ENCODE measurements at places on chromosomes 11 and 22.
A peak's percentile ranks its signal among the peaks of the same experiment; 100 is the strongest.

- DNase-seq, result no peak
Observed at GRCh38 chr22:44336962-44337677, 24.4 kb upstream of the SHISAL1 start.

GRCh38 chr11:61826930-61827570, 1.1 kb upstream of the FADS2 start:
- DNase-seq, result peak; percentile 88

GRCh38 chr22:20834206-20834605, 24.4 kb downstream of the PI4KA start:
- no peak for DNase-seq

GRCh38 chr11:36718451-36718850, 120.4 kb upstream of the RAG2 start:
- DNase-seq, result no peak

- no peak for DNase-seq
Observed at GRCh38 chr11:30666817-30667216, 80.7 kb upstream of the MPPED2 start.

GRCh38 chr22:42632096-42632495, 8.3 kb downstream of the ATP5MGL start:
- no peak for DNase-seq

GRCh38 chr11:23897453-23898286, 599.2 kb upstream of the LUZP2 start:
- no peak for DNase-seq

GRCh38 chr11:19380375-19380774, 139.6 kb upstream of the E2F8 start:
- DNase-seq, result peak; percentile 46

GRCh38 chr11:17026487-17027082, 12.4 kb upstream of the PLEKHA7 start:
- DNase-seq, result no peak

GRCh38 chr11:123559523-123559955, 94.9 kb downstream of the SCN3B start:
- DNase-seq, result no peak

GRCh38 chr22:30056015-30056414, 24.2 kb upstream of the HORMAD2 start:
- DNase-seq, result no peak

- no peak for DNase-seq
Observed at GRCh38 chr11:17012712-17013547, 1.3 kb downstream of the PLEKHA7 start.

GRCh38 chr11:68313574-68314202, 1.3 kb downstream of the LRP5 start:
- peak; percentile 74 for DNase-seq

DNA sequence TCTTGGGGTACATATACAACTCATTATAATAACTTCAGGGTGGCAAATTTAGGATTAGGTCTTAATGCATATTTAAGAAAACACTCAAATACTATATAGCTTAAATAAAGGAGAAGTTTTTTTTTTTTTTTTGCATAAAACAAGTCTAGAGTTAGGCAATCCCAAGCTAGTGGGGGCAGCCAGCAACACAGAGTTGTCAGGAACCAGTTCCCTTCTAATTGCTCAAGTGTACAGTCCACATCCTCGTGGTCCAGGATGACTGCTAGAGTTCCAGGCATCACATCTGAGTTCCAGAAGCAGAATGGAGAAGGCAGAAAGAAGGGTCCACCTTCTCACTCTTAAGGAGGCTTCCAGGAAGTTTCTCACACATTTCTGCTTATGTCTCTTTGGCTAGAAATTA, 261.9 kb upstream of the PLET1 start:
- no peak for DNase-seq

DNA sequence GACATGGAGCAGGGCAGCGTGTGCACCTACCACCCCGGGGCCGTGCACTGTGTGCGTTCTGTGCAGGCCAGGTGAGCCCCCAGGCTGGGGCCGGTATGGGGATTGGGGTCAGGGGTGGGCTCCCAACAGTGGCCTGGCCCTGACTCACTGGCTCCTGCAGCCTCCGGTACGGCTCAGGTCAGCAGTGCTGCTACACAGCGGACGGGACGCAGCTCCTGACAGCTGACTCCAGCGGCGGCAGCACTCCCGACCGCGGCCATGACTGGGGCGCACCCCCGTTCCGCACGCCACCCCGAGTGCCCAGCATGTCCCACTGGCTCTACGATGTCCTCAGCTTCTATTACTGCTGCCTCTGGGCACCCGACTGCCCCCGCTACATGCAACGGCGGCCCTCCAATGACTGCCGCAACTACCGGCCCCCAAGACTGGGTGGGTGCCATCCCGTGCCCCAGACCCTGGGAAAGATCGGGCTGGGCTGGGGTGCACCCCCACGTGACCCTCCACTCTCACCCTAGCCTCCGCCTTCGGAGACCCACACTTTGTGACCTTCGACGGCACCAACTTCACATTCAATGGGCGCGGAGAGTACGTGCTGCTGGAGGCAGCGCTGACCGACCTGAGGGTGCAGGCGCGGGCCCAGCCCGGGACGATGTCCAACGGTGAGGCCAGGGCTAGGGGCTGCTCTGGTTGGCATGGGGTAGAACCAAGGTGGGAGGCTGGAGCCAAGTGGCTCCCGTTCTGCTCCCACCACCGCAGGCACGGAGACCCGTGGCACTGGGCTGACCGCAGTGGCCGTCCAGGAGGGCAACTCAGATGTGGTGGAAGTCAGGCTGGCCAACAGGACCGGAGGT, 4.4 kb downstream of the SUSD2 start:
- no peak for DNase-seq

GRCh38 chr11:113926273-113927197, 21.9 kb downstream of the HTR3B start:
- DNase-seq, result no peak

DNA sequence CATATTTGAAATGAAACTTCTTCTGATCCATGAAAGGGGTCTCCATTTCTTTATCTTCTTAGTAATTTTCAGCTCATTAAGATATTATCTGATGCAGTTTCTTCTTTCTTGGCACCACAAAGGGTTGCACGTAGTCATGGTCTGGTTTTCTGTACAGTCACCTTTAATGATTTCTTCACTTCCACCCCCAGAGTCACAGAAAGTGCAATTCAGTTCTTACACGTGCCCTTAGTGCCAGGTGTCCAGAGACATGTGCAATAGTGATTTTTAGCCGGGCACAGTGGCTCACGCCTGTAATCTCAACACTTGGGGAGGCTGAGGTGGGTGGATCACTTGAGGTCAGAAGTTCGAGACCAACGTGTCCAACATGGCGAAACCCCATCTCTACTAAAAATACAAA, 202.8 kb upstream of the MTNR1B start:
- DNase-seq, result no peak

GRCh38 chr22:26702906-26703830, 45.8 kb downstream of the MIAT start:
- DNase-seq, result no peak

GRCh38 chr11:34275486-34275885, 82.3 kb downstream of the ABTB2 start:
- no peak for DNase-seq

GRCh38 chr11:120629407-120630080, 118.0 kb downstream of the GRIK4 start:
- no peak for DNase-seq

- no peak for DNase-seq
Observed at GRCh38 chr11:111582881-111583280, 19.4 kb upstream of the SIK2 start.

DNA sequence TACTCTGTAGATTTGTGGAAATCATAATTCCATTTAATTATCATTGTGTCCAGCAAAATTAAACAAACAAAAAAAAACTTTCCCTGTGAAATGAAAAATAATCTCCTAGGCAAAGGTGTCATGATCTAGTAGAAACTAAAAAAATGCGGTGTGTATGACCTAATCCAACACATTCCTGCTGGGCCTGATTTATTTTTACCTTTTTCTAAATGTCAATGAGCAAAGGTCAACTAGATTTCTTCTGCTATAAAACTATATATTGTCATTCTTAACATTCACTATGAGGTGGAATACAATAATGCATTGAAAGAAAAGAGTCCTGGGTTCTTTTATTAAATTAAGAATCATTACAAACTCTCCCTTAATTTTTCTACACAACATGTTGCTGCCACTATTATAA, 57.1 kb upstream of the MN1 start:
- no peak for DNase-seq

DNA sequence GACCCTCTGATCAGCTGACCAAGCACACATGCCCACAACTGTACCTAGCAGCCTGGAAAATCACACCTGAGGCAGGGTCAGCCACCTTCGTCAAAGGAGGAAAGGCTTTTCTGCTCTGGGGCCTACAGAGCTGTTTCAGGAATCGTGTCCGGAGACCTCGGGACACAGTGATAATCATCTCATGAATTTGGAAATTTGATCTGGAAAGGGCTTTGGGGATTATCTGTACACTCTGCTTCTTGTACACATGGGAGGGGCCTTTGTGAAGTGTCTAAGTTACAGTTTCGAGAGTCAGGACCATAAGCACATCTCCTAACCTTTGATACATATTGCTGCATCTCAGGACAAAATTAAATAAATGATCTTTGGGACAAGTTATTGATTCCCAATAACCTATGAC, 1421.2 kb upstream of the TENM4 start:
- DNase-seq, result no peak

DNA sequence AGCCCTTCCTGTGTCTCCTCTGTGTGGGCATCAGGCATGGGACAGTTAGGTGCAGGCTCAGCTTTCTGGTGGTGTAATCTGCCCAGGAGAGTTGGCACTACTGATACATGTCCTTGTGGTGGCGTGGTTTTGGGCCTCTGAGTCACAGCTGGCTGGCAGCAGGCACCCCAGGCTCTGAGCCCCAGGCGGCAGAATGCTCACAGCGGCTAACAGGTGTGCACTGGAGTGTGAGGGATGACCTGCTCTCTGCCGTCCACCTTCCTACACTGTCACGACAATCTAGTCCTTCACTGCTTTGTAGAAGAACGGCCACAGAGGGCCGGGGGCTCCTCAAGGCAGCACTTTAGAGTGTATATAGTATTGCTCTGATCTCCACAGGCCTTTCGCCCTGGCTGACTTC, 100.3 kb upstream of the PITPNB start:
- peak; percentile 25 for DNase-seq

- peak; percentile 21 for DNase-seq
Observed at GRCh38 chr11:63764679-63765647, 3.6 kb downstream of the ZFTA start.

DNA sequence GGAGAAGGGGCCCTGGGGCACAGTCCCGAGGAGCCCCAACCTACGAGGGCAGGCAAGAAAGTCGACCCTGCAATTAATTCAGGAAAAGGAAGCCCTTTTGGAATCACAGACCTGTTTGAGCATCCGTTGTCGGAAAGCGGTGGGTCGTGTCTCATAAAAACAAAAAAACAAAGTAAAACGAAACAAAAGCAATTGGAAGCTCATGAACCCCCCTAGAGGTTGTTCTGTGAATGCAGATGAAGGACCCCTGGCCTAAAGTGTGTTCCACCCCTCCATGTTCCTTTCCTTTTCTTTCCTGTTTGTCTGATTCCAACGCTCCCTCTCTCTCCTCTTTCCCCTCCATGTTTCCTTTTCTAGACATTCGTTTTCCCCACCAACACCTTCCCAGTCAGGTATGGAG, 203.7 kb downstream of the GRIK4 start:
- peak; percentile 28 for DNase-seq

- no peak for DNase-seq
Observed at GRCh38 chr11:86365546-86365945, 9.1 kb upstream of the CCDC81 start.

- no peak for DNase-seq
Observed at GRCh38 chr22:39179841-39180335, 27.4 kb upstream of the CBX7 start.

DNA sequence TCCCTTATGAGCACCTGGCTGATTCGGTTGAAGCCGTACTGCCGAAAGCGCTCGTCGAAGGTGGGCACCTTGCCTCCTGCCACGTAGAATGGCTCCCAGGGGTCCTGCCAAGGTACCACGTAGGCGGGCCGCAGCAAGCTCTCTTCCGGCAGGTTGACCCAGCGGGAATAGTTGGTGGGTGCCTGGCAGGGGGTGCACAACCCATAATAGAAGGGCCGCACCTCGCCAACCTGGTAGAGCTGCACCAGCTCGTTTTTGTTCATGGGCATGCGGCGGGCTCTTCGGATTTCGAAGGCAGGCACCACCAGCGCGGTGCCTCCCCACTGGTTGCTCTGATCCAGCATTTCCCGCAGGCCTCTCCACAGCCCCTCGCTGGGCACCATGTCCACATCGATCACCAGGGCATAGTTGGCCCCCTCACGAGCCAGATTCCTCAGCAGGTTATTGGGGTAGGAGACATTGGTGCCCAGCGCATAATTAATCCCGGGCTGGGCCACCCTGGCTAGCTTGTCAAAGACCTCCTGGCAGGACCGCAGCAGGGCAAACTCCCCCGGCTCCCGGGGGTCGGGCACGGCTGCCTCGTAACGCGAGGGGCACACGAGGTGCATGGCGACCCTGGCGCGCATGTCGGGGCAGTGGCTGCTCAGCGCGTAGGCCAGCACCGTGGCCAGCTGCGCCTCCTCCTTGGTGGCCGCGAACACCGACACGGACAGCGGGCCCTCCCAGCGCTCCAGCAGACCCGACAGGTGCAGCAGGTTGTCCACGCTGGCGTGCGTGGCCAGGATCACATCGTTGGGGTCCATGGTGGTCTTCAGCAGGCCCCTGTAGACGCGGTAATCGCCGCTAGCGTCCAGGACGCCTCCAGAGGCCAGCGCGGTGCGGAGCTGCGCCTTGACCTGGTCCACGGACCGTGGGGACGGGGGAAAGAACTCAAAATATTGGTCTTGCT, 679 bp downstream of the B4GAT1 start:
- peak; percentile 18 for DNase-seq

DNA sequence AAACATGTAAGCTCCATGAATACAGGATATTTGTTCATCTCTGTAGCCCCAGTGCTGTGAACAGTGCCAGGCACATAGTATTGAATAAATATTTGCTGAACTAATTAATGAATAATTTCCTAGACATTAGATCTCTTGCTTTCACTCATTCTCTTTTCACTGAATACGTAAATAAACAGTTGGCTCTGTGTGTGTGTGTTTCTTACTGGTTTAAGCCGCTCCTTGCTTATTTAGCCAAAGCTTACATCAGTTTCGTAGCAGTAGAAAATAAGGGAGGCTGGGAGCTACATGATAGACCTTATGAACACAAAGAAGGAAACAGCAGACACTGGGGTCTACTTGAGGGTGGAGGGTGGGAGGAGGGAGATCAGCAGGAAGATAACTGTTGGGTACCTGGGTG, 17.2 kb downstream of the KREMEN1 start:
- DNase-seq, result no peak

- DNase-seq, result no peak
Observed at GRCh38 chr11:10162222-10162621, 131.8 kb downstream of the SBF2 start.

DNA sequence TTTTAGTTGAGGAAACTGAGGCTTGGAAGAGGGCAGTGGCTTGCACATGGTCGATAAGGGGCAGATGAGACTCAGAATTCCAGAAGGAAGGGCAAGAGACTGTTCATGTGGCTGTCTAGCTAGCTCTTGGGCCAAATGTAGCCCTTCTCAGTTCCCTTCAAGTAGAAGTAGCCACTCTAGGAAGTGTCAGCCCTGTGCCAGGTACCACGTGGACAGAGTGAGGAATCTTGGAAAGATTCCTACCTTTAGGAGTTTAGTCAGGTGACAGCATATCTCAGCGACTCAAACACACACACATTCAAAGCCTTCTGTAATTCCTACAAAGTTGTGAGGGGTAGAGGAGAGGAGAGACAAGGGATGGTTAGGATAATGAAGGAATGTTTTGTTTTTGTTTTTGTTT, 18.3 kb downstream of the PIK3IP1 start:
- DNase-seq, result no peak

- no peak for DNase-seq
Observed at GRCh38 chr11:108545909-108546501, 47.6 kb downstream of the EXPH5 start.

GRCh38 chr11:2525941-2526807, 81.4 kb downstream of the KCNQ1 start:
- DNase-seq, result no peak

All from NB4 (cell line).